ENCODE measurements at places on chromosomes 5 and 9.
A peak's percentile ranks its signal among the peaks of the same experiment; 100 is the strongest.

DNA sequence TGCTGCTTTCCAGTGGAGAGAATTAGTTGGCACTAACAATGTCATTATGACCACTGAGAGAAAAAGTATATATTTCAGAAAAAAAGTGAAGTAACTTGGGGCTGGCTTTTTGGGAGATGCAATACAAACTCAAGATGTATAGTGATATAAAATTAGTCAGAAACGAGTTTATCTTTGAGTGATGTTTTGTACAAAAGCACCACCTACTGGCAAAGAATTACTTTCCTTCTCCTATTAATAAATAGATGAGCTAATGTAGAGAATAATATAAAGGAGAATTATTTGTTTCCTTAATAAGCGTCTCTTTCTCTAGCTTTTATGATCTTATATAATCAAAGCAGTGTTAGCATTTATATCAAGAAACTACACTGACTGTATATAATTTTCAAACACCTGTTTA lies 158.8 kb downstream of the MEF2C start:
- DNase-seq = peak; percentile 21

GRCh38 chr5:54700986-54701578 lies 183.5 kb downstream of the SNX18 start:
- DNase-seq = peak; percentile 98

DNA sequence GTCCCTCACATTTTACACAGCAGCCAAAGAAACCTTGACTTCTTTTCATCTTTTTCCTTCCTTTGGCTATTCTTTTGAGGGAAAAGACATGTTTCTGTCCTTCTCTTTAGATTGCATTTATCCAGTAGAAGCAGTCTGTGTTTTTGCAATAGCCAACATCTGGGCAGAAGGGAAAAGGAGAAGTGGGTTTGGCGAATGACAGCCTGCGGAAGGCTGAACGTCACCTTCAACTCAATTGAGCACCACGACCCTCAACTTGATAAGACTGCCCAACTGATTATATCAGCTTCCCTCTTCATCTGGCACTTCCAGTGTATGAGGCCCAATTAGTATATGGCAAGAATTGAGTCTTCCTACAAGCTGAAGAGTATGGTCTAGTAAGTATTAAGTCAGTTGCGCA lies 1997.6 kb upstream of the WWC1 start:
- DNase-seq = no peak

- DNase-seq = no peak
Observed at GRCh38 chr5:43386960-43387362, 25.2 kb downstream of the CCL28 start.
